ENCODE measurements at places on chromosomes 6 and 20. TPM values are rescaled to one million over a fixed set of nuclear protein-coding genes. Genes with fewer than 3 reads are reported as not detected.

DNA sequence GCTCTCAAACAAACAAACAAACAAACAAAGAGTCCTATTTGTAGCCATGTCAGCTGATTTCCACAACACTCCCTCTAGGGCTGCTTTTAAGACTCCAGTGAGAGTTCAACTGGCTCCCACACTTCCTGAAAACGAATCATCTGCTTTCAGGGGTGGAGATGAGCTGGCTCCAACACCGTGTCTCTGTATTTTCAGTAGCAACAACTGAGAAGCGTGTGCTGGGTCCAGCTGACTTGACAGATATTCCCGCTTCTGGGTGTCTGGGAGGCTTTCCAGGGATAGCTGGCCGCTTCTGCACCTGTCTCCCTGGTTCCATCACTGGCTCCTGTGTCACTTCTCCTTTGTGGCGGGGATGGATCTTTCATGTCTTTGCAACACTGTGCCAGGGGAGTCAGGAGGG lies 272.5 kb upstream of the SOX4 start:
- no peak for DNase-seq

DNA sequence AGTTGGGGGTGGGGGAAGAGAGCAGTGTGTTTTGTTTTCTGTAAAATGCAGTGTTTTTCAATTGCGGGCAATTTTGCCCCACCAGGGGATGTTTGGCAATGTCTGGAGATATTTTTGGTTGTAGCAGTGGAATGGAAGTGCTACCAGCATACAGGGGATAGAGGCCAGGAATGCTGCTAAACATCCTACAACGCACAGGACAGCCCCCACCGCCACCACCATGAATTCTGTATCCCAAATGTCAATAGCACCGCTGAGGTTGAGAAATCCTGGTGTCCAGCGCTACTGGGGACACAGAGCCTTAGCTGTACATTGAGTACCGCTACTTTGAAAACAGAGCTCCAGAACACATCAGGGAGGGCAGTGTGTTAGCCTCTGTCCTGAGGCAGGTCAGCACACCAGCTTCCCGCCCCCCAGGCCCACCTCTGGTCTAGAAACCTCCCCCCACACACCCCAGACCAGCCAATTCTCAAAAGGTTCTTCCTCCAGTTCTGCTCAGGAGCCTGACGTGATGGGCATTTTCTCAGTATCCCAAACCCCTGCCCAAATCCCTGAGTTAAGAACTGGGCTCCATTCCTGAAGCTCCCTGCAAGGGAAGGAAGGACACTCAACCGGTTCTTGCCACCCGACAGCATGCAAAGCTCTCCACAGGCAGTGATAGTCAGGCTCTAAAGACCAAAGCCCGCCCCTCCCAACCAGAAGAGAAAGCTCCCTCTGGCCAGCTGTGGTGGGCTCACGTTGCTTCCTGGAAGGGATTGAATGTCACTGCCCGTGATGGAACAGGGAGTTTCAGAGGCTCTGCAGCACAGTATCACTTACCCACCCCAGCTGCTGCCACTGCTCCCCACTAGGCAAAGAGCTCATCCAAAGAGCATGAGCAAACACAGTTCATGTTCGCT lies 321.5 kb upstream of the JARID2 start:
- no peak for DNase-seq

DNA sequence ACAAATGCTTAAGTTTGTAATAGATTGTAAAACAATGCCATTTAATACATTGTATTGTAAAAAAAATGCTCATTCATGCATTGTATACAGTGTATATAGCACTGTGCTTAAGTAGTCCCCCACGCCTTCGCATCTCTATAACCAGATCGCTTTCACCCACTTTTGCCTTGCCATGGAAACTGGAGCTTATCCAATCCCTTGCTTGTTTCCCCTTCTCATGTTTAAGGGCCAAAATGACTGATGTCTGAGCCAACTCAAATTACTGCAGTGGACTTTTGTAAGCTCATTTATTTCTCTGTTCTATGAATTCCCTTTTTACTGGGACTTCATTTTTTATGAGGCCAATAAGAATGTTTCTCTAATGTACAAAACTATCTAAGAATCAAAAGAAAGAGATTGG lies 730.9 kb upstream of the GJE1 start:
- DNase-seq = no peak

MCCD1 gene
- not detected for total RNA-seq

GRCh38 chr6:26328265-26328844 lies 36.6 kb upstream of the BTN3A2 start:
- DNase-seq = no peak

SSTR4 gene
- total RNA-seq = not detected

SLC44A4 gene
- total RNA-seq = 8.0 TPM

DNA sequence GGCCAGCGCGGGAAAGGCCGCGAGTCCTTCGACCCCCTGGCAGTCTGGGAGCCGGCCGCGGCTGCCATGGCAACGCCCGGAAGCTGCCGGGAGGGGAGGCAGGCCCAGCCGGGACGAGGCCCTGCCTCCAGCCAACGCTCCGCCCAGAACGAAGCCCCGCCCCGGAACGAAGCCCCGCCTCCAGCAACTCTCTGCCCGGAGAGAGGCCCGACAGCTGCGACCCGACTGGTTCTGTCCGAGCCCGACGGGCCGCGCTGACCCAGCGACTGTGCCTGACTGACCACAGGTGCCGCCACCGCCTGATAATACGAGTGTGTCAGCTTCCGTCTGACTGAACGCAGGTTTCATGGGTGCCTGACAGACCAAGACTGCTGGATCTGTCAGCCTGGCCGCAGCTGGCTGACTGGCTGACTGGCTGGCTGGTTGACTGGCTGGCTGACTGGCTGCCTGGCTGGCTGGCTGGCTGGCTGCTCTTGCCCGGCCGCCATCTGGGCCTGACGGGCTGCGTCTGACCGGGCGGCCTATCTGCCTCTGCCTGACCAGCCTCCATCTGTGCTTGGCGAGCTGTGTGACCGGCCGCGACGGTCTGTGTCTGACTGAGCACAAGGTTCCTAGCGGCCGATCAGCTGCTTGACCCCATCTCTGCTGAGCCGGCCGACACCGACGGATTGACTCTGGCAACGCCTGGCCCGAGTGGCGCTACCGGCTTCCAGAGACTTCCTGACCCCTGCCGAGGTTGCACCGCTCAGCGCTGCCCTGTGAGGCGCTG lies 89.7 kb upstream of the EPB41L1 start:
- DNase-seq = peak; percentile 97
